ENCODE measurements at places on chromosomes 11 and 22.

DNA sequence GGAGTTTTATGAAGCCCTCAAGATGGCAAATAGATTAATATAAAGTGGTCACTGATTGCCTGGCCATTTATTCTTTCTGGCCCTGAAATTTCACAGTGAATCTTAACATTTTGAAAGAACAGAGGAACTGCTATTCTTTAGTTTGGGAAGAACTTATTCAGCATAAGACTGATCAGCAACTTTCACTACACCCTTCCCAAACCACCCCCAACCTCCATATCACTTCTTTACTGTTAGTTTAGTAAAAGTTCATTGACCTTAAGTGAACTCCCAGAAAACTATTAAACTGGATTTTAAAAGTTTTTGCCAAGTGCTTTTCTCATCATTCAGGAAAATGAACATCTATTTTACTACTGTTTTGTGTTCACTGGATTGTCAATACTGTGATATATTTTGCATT, 77.4 kb downstream of the NARS2 start:
- no peak for DNase-seq

DNA sequence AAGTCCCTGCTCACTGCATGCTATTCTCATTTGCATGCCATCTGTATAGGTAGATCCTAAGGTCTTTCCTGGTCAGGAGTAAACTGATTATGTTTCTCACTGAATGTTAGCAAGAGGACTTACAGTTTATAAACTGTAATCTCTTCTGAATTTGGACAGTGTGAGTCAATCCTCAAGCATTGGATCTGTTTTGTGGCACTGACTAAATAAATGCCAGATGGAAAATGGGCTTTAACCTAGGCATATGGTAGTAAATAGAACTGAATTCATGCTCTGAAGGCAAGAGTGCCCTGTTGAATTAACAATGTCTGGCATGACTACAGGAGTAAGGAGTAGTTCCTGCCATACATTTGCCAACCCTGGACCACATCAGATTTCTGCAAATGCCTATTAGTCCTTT, 11.4 kb downstream of the FAM181B start:
- peak; percentile 37 for DNase-seq

- peak; percentile 58 for DNase-seq
Measured at GRCh38 chr22:30635273-30636225, at the start of gene SLC35E4. SLC35E4 (plus strand) TSS chr22:30635781; CDS start chr22:30636451, 670 bp downstream.

GRCh38 chr11:128146926-128147605, 440.3 kb downstream of the ETS1 start:
- DNase-seq, result no peak

DNA sequence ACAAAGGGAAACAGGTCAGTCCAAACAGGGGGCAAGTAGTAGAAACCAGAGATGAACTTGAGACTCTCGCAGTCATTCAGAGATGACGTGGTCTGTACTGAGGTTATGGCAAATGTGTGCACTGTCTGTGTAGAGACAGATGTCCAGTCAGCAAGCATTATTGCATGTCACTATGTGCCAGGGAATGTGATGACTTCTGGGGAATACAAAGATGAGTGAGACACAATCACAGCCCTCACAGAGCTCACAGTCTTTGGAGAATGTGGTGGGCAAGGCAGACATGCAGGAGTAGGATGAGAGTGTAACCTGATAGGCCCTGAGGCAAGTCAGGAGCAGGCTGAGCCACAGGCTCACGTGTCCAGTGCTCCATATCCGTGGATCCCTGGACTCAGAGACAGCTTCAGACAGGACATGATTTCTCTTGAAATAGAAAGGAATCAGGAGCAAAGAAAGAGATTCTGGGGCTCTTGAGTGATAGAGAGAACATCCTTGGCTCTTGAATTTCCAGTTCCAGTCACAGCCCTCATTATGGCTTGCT, 550.7 kb downstream of the ETS1 start:
- no peak for DNase-seq

DNA sequence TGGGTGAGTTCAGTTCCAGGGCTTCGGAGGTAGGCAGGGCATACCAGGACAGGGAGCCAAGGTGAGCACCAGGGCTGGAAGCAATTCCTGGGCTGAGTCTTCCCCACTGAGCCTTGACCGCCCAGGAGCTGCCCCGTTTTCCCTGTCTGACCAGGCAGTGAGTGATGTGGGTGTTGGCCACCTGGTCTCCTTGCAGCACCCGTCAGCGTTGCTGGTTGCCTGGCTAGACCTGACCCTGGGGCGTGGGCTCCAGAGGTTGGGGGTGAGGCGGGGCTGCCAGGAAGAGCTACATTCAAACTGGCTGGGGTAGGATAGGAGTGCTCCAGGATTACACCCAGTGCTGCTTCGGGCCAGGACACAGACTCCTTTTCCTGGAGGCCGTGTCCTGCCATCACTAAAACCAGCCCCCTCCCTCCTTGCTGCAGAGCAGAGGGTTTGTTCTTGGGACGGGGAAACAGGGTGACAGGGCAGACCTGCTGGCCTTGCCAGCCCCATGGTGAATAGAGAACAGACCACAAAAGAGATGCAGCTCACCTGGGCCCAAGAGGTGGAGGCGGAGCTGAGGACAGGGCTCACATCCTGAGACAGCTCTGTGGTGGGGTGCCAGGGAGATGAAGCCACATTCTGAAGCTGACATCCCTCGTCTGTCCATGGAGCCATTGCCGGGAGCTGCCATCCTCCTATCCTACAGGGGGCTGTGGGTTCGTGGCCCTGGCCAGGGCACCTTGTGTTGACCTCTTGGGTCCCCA, 14.2 kb downstream of the INCENP start:
- no peak for DNase-seq

DNA sequence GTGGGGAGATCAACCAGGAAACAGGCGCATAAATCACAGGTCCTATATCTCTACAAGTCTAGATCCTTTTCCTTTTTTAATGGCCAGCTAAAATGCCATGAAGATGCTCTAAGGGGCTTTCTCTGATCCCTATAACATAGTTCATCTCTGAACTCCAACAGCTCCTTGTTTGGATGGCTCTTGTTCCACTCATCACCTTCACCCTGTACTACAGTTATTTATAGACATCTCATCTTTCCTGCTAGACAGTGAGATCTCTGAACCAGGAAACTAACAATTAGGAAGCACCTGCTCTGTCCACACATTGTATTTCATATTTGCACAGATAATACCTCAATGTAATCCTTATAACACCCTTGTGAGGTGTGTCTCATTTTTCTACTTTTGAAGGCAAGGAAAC, 31.6 kb downstream of the KCNA4 start:
- DNase-seq, result no peak

- no peak for DNase-seq
Measured at GRCh38 chr11:60064111-60064510, 7.6 kb downstream of the MS4A3 start.

DNA sequence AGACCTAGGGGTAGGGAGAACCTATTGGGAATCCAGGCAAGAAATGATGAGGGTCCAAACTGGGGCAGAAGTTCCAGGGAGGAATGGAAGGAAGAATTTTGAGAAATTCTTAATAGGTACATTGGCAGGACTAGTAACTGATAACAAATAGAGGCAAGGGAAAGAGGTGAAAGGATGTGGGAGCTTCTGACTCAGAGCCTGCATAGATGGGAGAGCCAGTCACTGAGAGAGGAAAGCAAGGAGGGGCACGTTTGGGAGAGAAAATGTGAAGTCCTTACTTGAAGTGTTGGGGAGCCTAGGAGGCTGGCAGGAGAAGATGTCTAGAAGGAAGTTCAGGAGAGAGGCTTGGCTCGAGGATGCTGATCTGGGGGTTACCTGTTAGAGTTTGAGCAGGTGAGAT, 104.6 kb upstream of the NCAM1 start:
- DNase-seq, result no peak

DNA sequence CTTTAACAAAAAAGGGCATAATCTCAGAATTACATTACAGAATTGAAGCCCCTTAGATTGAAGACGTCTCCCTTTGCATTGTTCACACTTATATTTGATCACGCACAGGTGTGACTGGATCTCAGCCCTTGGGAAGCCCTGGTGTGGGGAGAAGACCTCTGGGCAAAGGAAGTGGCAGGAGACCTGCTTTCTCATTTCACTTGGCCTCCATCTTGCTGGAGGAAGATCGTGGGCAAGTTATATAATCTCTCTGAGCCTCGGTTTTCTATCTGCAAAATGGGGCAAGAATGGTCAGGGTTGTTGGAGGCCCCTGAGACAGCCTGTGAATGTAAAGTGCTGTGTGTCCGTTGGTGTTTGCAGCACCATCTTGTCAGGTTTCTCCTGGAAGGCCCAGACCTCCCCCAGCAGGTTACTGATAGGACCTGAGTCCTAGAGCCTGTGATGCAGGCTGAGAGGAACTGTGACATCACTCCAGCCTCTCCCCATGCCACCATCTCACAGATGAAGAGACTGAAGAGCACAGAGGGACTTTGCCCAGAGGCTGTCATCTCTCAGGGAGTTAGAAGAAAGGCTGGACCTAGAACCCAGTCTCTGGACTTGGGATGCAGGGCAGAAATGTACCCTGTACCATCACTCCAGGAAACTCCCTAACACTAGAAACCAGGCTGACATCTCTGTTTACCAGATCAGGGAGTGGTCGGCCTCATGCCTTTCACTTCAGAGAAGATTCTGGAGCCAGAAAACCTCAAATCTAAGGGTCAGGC, 1.1 kb upstream of the APOA1 start:
- DNase-seq, result no peak

- no peak for DNase-seq
Measured at GRCh38 chr11:88206751-88207150, 31.5 kb upstream of the RAB38 start.

DNA sequence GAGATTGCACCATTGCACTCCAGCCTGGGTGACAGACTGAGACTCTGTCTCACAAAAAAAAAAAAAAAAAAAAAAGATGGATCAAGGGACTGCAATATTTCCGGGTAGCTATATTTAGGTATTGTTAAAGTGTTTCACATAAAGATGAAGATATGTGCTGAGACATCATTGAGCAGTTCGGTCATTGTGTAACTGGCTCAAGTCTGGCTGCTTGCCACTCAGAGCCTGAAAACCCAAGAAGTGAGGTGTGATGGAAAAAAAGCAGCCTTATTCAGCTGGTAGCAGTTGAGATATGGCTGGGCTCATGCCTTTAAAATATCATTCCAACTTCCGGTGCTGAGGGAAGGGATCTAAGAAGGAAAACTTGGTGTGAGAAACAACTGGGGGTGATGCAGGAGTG, 46.9 kb downstream of the LUZP2 start:
- DNase-seq, result no peak

DNA sequence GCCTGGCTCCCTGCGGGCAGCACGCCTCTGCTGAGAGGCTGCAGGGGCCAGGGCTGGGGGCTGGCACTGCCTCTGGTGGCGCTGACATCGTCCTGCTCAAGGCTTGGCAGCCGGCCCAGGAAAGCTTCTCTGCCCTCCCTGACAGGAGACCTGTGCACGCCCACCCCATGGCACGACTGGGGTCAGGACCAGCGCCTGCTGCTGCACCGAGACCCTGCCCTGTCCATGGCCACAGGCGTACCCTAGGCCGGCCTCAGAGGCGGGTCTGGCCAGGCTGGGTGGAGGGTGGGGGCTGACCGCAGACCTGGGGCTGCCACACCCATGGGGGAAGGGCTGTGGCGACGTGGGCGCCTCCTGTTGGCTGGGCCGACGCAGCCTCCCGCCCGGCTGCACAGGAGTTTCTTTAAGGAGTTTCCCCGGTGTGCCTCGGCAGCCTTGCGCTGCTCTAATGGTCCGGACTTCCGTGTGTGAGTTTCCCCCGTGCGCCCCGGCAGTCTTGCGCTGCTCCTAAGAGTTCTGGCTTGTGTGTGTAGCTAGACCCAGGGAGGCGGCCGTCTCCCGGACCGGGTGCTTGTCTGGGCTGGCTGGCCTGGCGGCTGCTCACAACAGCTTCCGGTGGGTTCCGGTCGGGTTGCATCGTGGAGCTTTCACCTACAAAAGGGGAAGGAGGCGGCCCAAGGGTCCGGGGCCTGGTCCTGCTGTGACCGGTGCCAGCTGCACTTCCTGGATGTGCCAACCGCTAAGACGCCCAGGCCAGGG, 4.6 kb downstream of the TRABD start:
- DNase-seq, result no peak

DNA sequence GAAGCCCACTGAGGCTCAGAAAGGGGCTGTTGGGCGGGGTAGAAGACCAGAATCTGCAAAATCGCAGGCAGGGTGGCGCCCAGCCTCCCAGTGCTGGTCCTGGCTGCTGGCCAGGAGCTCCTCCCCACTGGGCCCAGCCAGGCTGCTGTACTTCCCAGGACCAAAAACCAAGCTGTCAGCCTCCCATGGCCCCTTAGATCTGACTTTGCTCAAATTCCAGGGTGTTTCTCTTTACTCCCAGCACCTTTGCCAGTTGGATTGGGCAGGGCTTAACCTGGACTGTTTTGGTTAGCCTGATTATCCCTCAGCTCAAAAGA, 44.2 kb upstream of the WEE1 start:
- no peak for DNase-seq

DNA sequence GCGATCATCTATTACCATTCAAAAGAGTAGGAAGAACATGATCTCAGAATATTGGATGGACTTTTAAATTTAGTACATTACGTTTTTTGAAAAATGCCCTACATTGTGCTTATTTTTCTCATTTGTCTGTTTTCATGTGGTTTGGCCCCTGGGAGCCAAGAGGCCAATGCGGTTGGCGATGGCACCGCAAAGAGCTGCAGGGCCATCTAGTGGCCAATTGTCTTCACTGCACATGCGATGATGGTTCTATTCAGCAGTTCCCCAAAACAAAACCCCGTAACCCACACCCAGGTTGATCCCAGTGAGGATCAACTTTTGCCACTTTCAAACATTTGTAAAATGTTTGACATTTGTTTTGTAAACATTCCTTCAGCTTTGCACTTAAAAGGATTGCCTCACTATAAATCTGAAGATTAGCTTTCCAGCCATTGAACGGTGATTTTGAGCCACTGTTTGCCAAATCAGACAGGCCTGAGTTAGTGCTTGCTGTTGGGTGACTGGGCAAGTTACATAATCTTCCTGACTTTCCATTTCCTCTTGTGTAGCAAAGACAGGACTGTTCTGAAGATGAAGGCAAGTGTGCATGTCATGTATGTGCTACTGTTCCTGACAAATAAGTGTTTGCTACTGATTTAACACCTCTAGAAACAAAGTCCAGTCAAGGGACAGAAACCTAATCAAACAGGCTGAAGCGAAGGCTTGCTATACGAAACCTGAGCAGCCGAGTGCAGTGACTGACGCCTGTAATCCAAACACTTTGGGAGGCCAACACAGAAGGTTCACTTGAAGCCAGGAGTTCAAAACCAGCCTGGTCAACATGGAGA, 29.2 kb upstream of the XBP1 start:
- DNase-seq, result peak; percentile 29

- DNase-seq, result no peak
Measured at GRCh38 chr22:27573280-27574001, 228.1 kb downstream of the MN1 start.

GRCh38 chr11:34339149-34340064, 18.4 kb downstream of the ABTB2 start:
- no peak for DNase-seq

- no peak for DNase-seq
Measured at GRCh38 chr11:111135101-111135500, 110.4 kb upstream of the POU2AF2 start.

DNA sequence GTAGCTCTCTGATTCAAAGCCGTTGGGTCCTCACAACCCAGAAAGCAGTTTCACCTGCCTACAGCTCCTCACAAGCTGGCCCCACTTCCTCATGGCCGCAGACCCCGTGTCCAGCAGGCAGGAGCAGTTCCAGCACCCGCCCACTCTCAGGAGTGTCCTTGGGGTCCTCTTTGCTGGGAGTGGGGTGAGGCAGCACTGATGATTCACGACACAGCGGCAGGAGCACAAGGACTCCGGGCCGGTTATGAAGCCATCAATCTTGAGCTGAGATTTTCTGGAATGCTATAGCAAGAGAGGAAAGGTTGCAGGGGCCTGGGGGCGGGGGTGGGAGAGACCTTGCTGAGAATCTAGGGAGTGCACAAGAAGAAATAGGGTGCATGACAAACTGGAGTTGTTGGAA, 311.2 kb downstream of the NXPE2 start:
- no peak for DNase-seq
